Fibroblast of villous mesenchyme (primary cell): ENCODE measurements at places on chromosomes 2 and 18. TPM values are rescaled to one million over a fixed set of nuclear protein-coding genes. Genes with fewer than 3 reads are reported as not detected.

The SATB2 gene
- total RNA-seq = 13.0 and 15.1 TPM in 2 replicates

The CCDC85A gene
- 2.3 and 5.2 TPM in 2 replicates for total RNA-seq

- no peak for DNase-seq
Observed at GRCh38 chr2:216408426-216409290, 3.6 kb upstream of the SMARCAL1 start.

- DNase-seq = peak; percentile 99
Observed at GRCh38 chr18:7945882-7946281, 378.8 kb downstream of the PTPRM start.

DNA sequence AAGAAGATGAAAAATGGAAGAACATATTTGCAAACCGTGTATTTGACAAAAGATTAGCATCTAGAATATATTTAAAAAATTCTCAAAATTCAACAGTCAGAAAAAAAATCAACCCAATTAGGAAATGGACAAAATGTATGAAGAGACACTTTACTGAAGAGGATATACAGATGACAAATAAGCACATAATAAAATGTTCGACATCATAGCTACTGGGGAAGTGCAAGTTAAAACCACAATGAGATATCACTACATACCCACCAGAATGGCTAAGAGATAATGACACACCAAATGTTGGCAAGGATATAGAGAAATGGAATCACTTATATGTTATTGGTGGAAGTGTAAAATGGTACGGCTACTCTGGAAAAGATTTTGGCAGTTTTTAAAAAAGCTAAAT lies 11.7 kb upstream of the NUP35 start:
- DNase-seq = no peak

GRCh38 chr2:190530248-190530900 lies 4.1 kb downstream of the NEMP2 start:
- peak; percentile 78 for DNase-seq

- no peak for DNase-seq
Observed at GRCh38 chr2:130814931-130815680, 21.6 kb upstream of the ARHGEF4 start.

The DAW1 gene
- 0.64 TPM in 1 of 2 replicates, not detected in the other for total RNA-seq

GRCh38 chr2:241191081-241191480 lies 2.6 kb downstream of the ANO7 start:
- no peak for DNase-seq
